ENCODE measurements at places on chromosomes 5 and 9.

- DNase-seq, result no peak
These were observed 539.4 kb downstream of the BNC2 start for GRCh38 chr9:16331031-16331430.

DNA sequence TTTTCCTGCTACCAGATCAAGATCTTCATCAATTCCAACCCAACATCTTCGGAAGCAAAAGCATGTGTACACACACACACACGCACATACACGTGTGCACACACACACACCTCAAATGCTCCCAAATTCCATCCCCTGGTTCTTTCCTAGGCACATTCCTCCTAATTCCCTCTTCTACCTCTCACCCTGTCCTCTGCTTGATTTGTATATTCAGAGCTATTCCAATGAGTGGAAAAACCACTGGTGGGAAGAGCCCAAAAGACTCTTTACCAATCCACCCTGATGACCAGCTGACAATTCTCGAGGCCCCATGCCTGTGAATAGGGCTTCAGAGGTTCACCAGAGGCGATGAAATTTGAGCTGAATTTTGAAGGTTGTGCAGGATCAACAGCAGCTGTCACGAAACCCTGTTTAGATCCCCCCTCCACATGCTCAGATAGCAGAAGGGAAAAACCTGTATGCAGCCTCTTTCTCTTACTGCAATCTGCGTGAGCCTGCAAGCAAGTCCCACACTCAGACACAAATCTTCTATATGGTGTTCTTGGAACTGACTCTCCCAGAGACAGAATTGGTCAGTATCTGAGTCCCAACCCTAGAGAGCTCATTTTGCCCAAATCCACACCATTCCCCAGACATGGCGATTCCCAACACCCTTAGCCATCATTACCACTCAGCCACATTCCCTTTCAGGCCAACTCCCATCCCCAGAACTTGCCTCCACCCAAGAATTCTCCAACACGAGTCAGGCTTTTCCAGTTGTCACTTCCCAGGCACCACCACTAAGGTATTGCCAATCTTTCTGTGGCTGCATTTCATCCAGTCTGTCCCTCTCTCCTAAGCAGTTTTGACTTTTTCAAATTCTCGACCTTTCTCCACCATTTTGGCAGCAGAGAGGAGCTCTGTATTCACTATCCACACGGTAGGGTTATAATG is 4.3 kb upstream of the TRIO start:
- no peak for DNase-seq

DNA sequence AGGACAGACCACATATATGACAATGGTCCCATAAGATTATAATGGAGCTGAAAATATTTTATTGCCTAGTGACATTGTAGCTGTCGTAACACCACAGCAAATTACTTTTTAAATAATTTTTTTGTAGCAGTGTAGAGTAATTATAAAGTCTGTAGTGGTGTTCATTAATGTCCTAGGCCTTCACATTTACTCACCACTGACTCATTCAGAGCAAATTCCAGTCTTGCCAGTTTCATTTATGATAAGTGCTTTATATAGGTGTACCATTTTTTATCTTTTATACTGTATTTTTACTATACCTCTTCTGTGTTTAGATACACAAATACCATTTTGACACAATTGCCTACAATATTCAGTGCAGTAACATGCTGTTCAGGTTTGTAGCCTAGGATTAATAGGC is 67.6 kb downstream of the TLE4 start:
- DNase-seq, result no peak

- DNase-seq, result no peak
These were observed 34.0 kb downstream of the PUM3 start for GRCh38 chr9:2809692-2810419.

- DNase-seq, result no peak
These were observed 183.1 kb upstream of the SNX2 start for GRCh38 chr5:122591828-122592227.

- DNase-seq, result no peak
These were observed 10.9 kb downstream of the ACTL7B start for GRCh38 chr9:108844856-108845255.

DNA sequence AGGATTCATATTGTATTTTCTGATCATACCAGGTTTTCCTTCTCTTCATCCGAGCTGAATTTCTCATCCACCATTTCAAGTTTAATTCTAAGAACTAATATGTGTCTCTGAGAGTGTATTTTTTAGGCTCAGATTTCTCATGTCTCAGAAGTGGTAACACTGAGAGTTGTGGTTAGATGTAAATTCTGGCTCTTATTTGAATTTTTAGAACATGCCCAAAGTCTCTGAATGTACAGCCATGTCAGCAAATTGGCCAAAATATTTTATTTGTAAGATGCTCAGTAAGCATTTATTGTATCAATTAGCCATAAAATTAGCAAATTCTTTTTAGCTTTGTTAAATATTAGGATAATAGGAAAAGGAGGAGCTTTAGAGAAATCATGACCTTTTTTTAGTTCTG is 16.6 kb downstream of the SV2C start:
- no peak for DNase-seq

DNA sequence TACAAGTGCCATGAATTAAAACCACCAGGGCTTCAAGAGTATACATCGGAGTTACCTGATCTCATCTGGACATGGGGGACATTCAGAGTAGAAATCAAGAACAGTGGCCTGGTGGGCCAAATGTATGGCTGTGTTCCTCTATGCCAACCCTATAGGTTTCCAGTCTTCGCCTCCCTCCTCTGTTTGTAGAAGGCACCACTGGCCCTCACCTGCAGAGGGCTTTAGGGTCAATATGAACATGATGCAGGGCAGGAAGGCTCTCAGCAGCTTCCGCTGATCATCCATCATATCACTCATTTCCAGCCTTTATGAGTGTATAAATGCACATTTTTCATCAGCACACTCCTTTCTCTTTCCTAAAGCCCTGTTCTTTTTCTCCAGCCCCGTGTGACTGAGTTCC is 555.5 kb upstream of the BRINP1 start:
- no peak for DNase-seq

GRCh38 chr5:79689541-79690466 is at the start of gene CMYA5:
TSS of gene CMYA5 (plus strand) at chr5:79689836. CDS start at chr5:79689908, 72 bp downstream.
- DNase-seq, result no peak

- DNase-seq, result no peak
These were observed 79.5 kb upstream of the TRIO start for GRCh38 chr5:14063691-14064090.

- DNase-seq, result no peak
These were observed 171.5 kb upstream of the PHYKPL start for GRCh38 chr5:178403956-178404600.

- DNase-seq, result no peak
These were observed 54.6 kb downstream of the TSSK1B start for GRCh38 chr5:113379936-113380806.

Measured in T follicular helper cell (primary cell).